ENCODE measurements at places on chromosomes 7 and 10. TPM values are rescaled to one million over a fixed set of nuclear protein-coding genes. Genes with fewer than 3 reads are reported as not detected.

CALML5 gene
- not detected for polyA plus RNA-seq

ZNF33B gene
- 18.8 TPM for polyA plus RNA-seq

HMX3 gene
- not detected for polyA plus RNA-seq

TFPI2 gene
- 1.6 TPM for polyA plus RNA-seq

DCLRE1A gene
- 5.0 TPM for polyA plus RNA-seq

NOS3 gene
- polyA plus RNA-seq = 5.5 TPM

TLX1 gene
- polyA plus RNA-seq = not detected

GJD4 gene
- polyA plus RNA-seq = 4.2 TPM

ARID5B gene
- polyA plus RNA-seq = 19.0 TPM

DGKB gene
- 0.53 TPM for polyA plus RNA-seq

TRAPPC14 gene
- 13.0 TPM for polyA plus RNA-seq

WASHC2C gene
- 24.9 TPM for polyA plus RNA-seq

SEMA3C gene
- polyA plus RNA-seq = 139 TPM

HECW1 gene
- polyA plus RNA-seq = 0.23 TPM

MBLAC1 gene
- 1.5 TPM for polyA plus RNA-seq

All from forelimb muscle (tissue), 1 donor.